ENCODE measurements at places on chromosomes 3 and 15.
A peak's percentile ranks its signal among the peaks of the same experiment; 100 is the strongest.

GRCh38 chr3:23748398-23749110 lies 57.2 kb upstream of the UBE2E1 start:
- DNase-seq: peak; percentile 35

DNA sequence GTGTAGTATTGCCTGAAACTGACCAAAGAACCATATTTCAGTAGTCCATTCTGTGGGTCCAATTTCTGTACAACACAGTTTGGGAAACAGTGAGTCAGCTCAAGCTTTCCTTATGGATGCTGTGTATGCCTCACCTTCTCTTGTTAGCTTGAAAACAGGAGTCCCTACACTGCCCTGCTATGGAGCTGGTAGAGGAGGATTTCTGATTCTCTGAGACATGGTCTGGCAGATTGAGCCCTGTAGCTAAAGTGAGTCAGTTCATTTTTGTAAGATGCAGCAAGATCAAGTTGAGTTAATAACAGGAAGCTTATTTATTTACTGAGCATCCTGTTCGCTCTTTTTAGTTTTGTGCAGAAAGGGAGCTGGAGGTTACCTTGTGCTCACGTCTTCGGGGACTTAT lies 424.1 kb upstream of the RBMS3 start:
- no peak for DNase-seq

DNA sequence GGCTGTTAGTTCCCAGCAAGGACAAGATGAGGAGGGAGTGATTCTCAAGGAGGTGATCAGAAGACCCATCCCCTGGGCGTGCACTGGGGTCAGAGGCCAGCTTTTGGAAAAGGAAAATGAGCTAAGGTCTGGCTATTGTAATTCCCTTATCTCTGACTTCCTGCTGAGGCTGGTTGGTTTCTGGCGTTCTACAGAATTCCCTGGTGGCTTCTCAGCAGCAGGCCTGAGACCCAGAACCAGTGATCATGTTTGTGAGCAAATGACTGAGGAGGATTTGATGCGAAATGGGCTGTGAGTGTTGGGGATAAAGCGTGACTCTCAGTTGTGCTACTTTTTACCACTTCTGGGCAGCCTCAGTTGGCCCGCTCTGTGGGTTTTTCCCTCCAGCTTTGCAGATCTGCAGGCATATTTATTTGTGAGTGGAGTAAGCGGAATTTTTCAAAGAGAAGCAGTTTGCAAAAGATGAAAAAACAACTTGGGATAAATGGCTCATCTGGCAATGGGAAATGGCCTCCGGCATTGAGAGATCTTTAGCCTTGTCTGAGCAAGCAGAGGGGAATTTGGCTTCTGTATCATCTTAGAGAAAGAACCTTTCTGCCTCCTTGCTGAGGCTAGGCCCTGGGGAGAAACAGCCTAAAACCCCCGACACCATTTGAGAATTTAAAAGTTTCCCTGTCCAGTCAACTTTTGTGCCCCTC lies 102.7 kb downstream of the SLCO3A1 start:
- no peak for DNase-seq

- DNase-seq: no peak
These were observed 25.2 kb upstream of the CLSTN2 start for GRCh38 chr3:139909811-139910210.

DNA sequence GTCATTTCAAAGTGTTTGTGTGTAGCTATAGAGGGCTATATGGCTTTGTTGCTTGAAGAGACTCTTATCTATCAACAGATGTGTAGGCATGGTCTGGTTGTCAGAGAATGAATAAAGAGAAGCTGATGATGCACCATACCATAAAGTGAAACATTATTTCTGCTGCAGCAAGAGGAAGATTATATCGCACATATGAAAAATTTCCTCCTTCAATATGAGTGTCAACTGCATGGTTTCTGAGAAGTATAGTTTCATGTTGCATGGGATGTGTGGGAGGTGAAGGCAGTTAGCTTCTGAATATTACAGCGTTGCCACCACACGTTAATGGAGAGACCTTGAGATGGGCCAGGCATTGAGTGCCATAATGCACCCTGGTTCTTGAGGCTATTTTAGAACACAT lies 217.9 kb downstream of the SATB1 start:
- no peak for DNase-seq

DNA sequence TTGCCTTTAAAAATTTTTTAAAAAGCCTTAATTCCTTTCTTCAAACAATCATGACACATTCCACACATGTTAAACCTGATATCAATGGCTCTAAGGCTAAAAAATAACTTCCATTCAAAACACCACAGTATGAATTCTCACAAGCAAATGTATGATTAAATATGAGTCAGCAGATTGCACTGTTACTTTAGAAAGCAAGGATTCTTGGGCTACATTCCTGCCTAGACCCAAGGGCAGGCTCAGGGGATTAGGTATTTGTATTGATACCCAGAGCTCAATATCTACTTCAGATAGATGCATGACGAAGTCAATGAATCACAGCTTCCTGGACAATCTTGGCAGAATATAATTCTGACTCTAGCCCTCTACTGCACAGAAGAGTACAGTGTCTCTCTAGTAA lies 65.7 kb downstream of the RARB start:
- no peak for DNase-seq

GRCh38 chr3:108079043-108079442 lies 11.8 kb downstream of the CD47 start:
- no peak for DNase-seq

DNA sequence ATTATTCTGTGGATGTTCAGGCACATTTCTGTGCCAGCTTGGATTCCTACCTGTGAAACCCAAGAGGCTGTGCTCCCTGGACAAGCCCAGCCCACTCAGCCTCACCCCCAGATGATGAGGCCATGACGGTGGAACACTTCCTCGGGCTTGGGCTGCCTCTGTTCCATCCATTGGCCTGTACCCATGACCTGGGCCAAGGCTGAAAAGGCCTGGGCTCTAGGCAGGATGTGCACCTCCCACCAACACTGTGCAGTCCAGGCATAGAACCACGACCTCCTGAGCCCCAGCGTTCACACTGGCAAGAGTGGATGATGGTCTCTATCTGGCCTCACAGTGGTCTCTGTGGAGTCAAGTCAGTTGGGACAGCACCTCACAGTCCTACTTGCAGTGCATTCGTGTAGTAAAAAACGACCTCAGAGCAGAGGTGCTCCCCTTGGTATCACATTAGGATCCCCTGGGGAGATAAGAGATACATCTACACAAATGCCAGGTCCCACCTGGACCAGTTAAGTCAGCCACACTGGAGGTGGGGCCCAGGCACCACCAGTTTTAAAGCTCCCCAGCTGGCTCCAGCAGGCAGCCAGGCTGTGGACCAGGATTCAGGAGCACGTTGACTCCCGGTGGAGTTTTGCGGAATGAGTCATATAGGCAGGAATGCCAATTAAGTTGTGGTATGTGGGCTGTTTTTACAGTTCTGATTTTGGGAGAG lies 39.0 kb upstream of the IGF1R start:
- DNase-seq: no peak
